ENCODE measurements at places on chromosomes 12 and 14.

DNA sequence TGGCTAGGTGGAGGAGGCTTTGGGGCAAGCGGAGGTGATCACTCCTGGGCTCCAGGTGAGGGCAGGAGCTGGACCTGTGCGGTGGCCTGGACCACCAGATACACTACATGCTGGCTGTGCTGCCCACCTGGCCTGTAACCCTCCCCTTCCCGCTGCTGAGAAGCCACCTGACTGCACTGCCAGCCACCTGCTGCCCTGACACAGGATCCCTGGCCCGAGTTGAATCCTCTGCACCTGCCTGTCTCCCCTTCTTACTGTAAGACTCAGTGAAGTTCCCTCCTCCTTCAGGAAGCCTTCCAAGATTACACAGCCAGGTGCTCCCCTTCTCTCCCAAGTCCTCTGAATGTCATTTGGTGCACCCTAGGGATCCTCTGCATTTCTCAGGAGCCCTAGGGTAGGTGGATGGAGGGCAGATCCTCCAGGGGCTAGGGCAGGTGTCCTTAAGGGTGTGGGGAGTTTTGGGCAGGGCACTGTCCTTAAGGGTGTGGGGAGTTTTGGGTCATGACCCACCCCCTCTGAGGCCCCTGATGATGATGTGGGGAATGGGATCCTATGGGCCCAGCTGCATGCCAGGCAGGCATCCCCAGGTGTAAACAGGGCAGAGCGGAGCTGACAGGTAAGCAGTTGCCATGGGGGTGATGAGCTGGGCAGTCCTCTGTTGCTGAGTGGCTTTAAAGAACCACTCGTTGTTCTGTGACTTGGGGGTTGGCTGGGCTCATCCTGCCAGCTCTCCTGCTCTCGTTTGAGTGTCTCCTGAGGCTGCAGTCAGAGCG, 6.7 kb upstream of the MTA1 start:
- no peak for DNase-seq

GRCh38 chr12:129470196-129470595, 433.6 kb downstream of the TMEM132D start:
- DNase-seq = no peak

DNA sequence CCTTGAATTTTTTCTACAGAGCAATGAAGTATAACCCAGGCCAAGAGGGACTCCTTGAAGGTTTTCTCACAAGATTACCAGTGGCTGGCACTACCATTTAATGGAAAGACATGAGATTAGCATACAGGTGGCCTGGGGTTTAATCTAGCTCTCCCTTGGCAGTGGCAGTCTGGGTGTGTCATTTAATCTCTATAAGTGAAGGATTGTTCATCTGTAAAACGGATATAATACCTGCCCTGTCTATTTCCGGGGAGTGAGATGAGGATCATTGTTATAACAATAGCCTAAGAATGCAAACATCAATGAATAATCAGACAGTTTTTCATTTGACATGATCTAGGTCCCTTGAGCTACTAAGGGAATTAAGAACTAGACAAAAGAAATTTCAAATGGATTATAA, 168.7 kb upstream of the CPNE8 start:
- DNase-seq = no peak

- DNase-seq = no peak
These were observed 342.2 kb downstream of the ETNK1 start for GRCh38 chr12:22967171-22967570.

DNA sequence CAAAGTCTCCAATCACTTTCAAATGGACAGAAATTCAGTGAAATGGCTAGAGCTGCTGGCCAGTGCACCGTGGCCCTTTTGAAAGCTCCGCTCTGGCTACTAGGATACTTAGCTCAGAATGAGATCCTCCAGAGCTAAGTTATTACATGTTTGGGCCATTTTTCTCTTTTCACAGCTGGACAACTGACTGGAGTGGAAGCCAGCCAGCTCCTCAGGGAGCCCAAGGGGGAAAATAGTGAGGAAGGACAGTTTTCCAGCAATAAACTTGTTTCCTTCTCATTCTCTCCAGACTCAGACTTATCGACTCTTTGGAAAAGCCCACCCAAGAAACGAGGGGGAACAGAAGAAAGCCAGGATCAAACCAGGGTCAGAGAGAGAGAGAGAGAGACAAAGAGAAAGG, 266.0 kb downstream of the KSR2 start:
- no peak for DNase-seq

GRCh38 chr12:53218551-53219291, 11.7 kb upstream of the ITGB7 start:
- no peak for DNase-seq

Data from vagina (tissue), 2 donors.